Left lobe of liver (tissue), 2 donors: ENCODE measurements at places on chromosomes 13 and 19. TPM values are rescaled to one million over a fixed set of nuclear protein-coding genes. Genes with fewer than 3 reads are reported as not detected.

The SYNGR4 gene
- total RNA-seq, result not detected

The MPV17L2 gene
- total RNA-seq, result 8.6 TPM

The F7 gene
- 99.6 TPM for total RNA-seq

The ERICH6B gene
- not detected for total RNA-seq

The ANGPTL8 gene
- 202 TPM for total RNA-seq

GRCh38 chr19:10971107-10971726, 10.4 kb downstream of the SMARCA4 start:
- DNase-seq, result no peak

- no peak for DNase-seq
Measured at GRCh38 chr13:46632176-46632575, 79.2 kb downstream of the LRCH1 start.

DNA sequence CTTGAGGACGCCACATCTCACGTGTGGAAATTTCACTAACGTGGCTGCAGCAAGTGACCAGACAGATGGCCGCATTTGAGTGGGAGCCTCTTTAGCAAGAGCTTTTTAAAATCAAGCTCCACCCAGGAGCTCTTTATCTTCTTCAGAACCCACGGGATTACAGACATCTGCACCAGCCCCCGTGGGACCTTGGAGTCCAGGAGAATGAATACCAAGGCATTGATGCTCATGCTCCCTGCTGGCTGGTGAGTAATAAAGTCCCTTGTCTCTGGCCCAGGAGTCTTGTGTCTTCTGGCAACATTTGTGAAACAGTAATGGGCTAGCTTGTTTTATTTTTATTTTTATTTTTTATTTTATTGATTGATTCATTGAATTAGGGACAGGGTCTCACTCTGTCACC, 64.4 kb downstream of the TRPM4 start:
- no peak for DNase-seq

- no peak for DNase-seq
Measured at GRCh38 chr19:12090807-12091206, 26.3 kb downstream of the ZNF844 start.

GRCh38 chr19:36265064-36265463, 50.2 kb downstream of the ZNF146 start:
- DNase-seq, result no peak

DNA sequence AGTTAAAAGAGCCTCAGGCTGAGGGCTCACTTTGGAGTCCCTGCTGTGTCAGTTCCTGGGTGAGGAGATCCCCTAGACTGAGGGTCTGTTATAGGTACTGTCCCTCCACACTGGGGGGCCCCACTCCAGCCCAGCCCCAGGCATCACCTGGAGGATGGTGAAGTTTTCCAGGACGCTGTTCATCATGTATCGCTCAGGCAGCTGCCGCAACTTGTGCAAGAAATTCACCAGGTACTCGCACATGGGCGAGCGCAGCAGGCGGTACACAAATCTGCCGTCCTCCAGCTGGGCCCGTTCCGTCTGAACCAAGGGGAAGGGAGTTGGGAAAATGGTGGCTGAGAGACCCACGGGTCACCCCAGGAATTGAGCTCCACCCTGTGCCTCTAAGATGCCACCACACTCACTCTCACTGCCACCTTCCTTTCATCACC, 7.1 kb downstream of the CD37 start:
- no peak for DNase-seq

GRCh38 chr19:33204136-33204973, 10.2 kb downstream of the LRP3 start:
- no peak for DNase-seq

- no peak for DNase-seq
Measured at GRCh38 chr19:29111576-29111975, 101.4 kb downstream of the UQCRFS1 start.
